ENCODE measurements at places on chromosomes 16 and 17. TPM values are rescaled to one million over a fixed set of nuclear protein-coding genes. Genes with fewer than 3 reads are reported as not detected.

The MYH11 gene
- 0.51 TPM for total RNA-seq

The PIK3R5 gene
- 0.15 TPM for total RNA-seq

The TPSAB1 gene
- not detected for total RNA-seq

The SCNN1B gene
- 10.7 TPM for total RNA-seq

The C1QL1 gene
- 9.5 TPM for total RNA-seq

The NUDT7 gene
- 4.7 TPM for total RNA-seq

The C1QTNF1 gene
- 1.5 TPM for total RNA-seq

The AANAT gene
- total RNA-seq, result not detected

The CES4A gene
- 6.1 TPM for total RNA-seq

The NLK gene
- total RNA-seq, result 28.0 TPM

The NXN gene
- total RNA-seq, result 126 TPM

The SOX9 gene
- 79.5 TPM for total RNA-seq

The GUCY2D gene
- total RNA-seq, result not detected

The C16orf96 gene
- total RNA-seq, result 0.15 TPM

The NOS2 gene
- 0.08 TPM for total RNA-seq

The ZPBP2 gene
- total RNA-seq, result not detected

The CFAP52 gene
- not detected for total RNA-seq

The UNC45B gene
- not detected for total RNA-seq

The FGF11 gene
- total RNA-seq, result 4.4 TPM

The ACSM5 gene
- total RNA-seq, result 0.21 TPM

The ALOX15 gene
- total RNA-seq, result not detected
